PC-9 (cell line): ENCODE measurements at places on chromosomes 12 and 14.

DNA sequence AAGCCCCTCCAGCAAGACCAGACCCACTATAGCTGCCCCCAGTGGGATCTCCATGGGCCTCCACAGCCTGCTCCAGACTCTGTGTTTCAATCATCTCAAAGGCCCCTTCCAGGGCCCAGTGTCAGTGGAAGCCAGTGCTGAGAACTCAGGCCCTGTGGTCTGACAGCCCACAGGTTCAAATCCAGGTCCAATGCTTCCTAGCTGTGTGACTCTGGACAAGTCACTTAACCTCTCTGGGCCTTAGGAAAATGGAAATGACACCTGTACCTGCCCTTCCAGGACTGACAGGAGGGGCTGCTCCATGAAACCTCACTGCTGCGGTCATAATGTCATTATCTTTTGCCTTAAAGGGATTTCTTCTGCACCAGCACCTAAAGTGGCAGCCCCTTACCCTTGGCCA, 101.9 kb downstream of the NCOR2 start:
- H3K4me1 ChIP-seq: 0 out of 2 replicates have a peak, but pooled peaks cover 4% of the 10 kb centered on the region
- H3K36me3 ChIP-seq: peaks cover 16% of the 10 kb centered on the region; the same call in 1 of the 2 replicates
- DNase-seq: no peak

GRCh38 chr12:10739157-10740118, 16.3 kb upstream of the YBX3 start:
- no peaks in the 10 kb centered on the region for H3K27me3 ChIP-seq
- H3K4me3 ChIP-seq: no peak overlapping the region
- peak overlapping the region; percentile 74 for H3K27ac ChIP-seq
- peaks cover 25% of the 10 kb centered on the region for H3K4me1 ChIP-seq
- DNase-seq: no peak

DNA sequence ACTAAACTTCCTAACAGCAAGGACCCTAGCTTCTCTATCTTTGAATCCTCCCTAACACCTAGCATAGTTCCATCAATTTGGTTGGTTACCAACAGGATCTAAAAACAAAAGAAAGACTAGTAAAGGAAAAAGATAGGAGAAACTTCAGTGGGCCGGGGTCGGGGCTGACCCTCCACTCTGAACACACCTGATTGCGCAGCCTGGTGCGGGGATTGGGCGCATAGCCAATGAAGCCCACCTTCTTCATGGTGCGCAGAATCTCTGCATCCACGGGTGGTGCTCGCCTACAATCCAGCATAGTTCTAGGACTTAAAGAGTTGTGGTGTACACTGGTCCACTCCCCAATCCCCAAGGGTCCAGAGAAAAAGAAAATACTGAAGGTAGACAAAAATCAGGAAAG, 7.7 kb downstream of the PAN2 start:
- peaks cover 11% of the 10 kb centered on the region; the same call in 1 of the 2 replicates for H3K36me3 ChIP-seq
- DNase-seq: no peak
- no peak overlapping the region for H3K4me3 ChIP-seq
- H3K27ac ChIP-seq: no peak overlapping the region

- no peak overlapping the region for H3K4me3 ChIP-seq
- no peak overlapping the region for H3K27ac ChIP-seq
- H3K27me3 ChIP-seq: no peaks in the 10 kb centered on the region
- no peaks in the 10 kb centered on the region for H3K4me1 ChIP-seq
Measured at GRCh38 chr12:29957835-29958234, 174.1 kb upstream of the TMTC1 start.

DNA sequence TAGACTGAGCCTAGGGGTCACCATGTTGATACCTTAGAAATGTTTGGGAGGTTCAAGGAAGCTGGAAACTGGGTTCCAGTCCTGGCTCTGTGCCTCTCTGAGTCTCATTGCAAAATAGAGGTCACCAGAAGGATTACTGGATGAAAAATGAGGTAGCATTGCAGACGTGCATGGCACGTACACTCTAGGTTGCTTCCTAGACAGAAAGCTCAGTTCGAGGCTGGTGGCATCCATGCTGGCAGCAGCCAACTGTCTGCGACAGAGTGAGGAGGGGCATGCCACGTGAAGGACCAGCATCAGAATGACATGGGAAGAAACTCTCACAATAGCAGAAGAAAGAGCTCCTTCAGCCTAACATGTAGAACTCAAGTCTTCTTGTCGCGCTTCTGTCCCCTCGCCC, 4.6 kb upstream of the CYP46A1 start:
- H3K27ac ChIP-seq: no peak overlapping the region
- no peaks in the 10 kb centered on the region for H3K27me3 ChIP-seq
- no peaks in the 10 kb centered on the region for H3K36me3 ChIP-seq
- H3K4me1 ChIP-seq: no peaks in the 10 kb centered on the region

GRCh38 chr12:31407562-31407961, 81.6 kb upstream of the SINHCAF start:
- no peaks in the 10 kb centered on the region for H3K4me1 ChIP-seq
- DNase-seq: no peak
- H3K4me3 ChIP-seq: no peak overlapping the region
- H3K36me3 ChIP-seq: no peaks in the 10 kb centered on the region

DNA sequence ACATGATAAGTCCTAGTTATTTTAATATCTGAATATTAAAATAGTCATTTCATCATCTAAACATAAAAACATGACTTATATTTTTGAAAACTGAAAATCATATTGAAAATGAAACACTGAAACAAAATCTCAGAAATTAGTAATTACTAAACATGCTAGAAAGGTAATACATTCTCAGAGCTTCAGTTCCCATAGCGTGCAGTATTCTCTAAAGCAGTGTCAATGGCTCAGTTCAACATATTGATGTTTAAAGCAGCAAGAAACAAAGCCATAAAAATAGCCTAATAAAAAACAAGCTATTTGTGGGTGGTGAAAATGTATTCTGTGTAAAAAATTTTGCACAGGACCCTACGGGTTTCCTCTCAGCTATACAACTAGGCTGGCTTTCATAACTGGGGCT, 1337.4 kb downstream of the FSCB start:
- H3K36me3 ChIP-seq: no peaks in the 10 kb centered on the region
- H3K4me3 ChIP-seq: no peak overlapping the region
- no peaks in the 10 kb centered on the region for H3K4me1 ChIP-seq
- DNase-seq: no peak
- H3K27me3 ChIP-seq: no peaks in the 10 kb centered on the region

DNA sequence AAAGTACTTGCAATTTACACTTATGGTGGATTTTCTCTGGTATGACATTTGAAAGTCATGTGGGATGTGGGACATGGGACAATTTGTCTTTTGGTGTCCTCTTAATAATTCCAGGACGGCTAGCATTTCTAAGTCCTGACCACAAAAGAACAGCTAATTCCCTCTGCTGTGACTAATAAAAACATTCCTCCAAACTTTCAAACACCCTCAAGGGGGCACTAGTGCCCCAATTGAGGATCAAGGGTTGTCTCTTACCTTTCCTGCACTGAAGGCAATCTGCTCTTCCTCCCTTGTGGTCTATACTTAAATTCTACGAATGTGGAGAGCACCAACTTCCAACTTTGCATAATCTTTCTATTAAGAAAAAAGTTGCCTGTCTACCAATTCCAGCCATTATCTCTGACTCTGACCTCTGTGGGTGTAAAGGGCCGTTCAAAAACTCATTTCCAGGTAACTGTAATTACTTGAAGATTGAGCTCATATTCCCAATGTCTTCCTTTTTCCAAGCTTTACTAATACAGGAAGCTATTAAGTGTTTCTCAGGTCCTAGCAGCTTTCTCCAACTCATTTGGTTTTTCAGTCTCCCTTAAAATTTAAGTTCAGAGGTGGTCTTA, 210.2 kb downstream of the PTPRO start:
- no peak overlapping the region for H3K27ac ChIP-seq
- no peak overlapping the region for H3K4me3 ChIP-seq
- no peaks in the 10 kb centered on the region for H3K4me1 ChIP-seq
- H3K27me3 ChIP-seq: no peaks in the 10 kb centered on the region

DNA sequence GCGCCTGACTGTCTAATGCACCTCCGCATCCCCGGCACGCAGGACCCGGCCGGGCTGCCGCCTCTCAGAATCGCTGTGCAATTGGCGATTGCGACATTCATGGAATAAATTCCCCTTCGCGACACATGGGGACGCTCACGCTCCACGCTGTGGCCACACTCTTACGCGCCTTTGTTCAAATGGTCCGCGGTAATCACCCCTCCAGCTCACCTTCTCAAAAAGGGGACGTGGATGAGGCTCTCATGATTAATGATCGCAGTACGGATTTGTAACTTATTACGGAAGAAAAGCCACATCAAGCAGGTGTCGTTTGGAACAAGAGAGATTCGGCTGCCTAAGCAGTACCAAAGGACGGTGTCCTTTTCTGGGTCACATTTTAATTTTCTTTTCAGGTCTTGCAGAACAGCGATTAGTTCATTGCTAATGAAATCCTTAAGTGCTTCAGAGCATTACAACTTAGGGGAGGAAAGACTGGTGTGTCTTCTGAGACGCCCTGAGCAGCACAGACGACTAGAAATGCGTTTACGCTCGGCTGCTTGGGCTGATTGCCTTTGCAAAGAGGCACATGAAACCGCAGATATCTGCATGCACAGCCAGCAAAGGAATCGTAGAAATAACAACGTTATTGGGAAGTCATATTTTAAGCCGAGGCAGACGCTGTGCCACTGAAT, 37.3 kb upstream of the ADGRD1 start:
- no peak overlapping the region for H3K27ac ChIP-seq
- no peaks in the 10 kb centered on the region for H3K4me1 ChIP-seq
- no peaks in the 10 kb centered on the region for H3K36me3 ChIP-seq
- H3K27me3 ChIP-seq: peaks cover 73% of the 10 kb centered on the region
- DNase-seq: peak; percentile 11
- H3K4me3 ChIP-seq: no peak overlapping the region

GRCh38 chr14:51368721-51369163, 128.7 kb downstream of the TMX1 start:
- DNase-seq: no peak
- no peak overlapping the region for H3K4me3 ChIP-seq
- no peaks in the 10 kb centered on the region for H3K36me3 ChIP-seq
- no peaks in the 10 kb centered on the region for H3K4me1 ChIP-seq
- no peak overlapping the region for H3K27ac ChIP-seq

DNA sequence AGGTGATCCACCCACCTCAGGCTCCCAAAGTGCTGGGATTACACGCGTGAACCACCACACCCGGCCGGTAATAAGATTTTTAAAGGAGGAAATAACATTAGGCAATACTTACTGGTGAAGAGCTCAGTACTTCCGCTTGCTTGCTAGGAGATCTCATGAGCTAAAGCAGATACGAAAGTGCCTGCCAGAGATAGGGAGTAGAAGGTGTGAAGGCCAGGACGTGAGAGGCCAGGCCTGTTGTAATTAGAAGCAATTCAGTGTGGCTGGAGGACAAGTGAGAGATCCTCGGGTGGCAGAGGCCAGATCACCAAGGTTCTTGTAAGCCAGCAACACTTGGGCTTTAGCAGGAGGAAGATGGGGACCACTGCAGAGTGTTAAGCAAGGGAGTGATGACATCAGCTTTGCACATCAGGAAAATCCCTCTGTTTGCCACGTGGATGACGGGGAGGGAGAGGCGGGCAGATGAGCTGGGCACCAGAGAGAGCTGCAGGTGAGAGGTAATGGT, 7.6 kb downstream of the TECPR2 start:
- H3K4me3 ChIP-seq: no peak overlapping the region
- no peaks in the 10 kb centered on the region for H3K27me3 ChIP-seq
- H3K27ac ChIP-seq: no peak overlapping the region
- DNase-seq: peak; percentile 31

- H3K27ac ChIP-seq: no peak overlapping the region
- H3K36me3 ChIP-seq: no peaks in the 10 kb centered on the region
- no peaks in the 10 kb centered on the region for H3K4me1 ChIP-seq
- no peak overlapping the region for H3K4me3 ChIP-seq
- H3K27me3 ChIP-seq: no peaks in the 10 kb centered on the region
- no peak for DNase-seq
Measured at GRCh38 chr12:33876618-33877017, 145.7 kb upstream of the ALG10 start.

- no peaks in the 10 kb centered on the region for H3K4me1 ChIP-seq
- H3K27me3 ChIP-seq: no peaks in the 10 kb centered on the region
- no peaks in the 10 kb centered on the region for H3K36me3 ChIP-seq
- H3K27ac ChIP-seq: no peak overlapping the region
Measured at GRCh38 chr12:82458101-82458500, 99.8 kb downstream of the METTL25 start.

GRCh38 chr14:24231263-24232120, 675 bp downstream of the NEDD8 start:
- peak overlapping the region; percentile 59 for H3K27ac ChIP-seq
- H3K36me3 ChIP-seq: no peaks in the 10 kb centered on the region
- no peak for DNase-seq

- no peak overlapping the region for H3K27ac ChIP-seq
- no peak overlapping the region for H3K4me3 ChIP-seq
- H3K4me1 ChIP-seq: no peaks in the 10 kb centered on the region
- no peaks in the 10 kb centered on the region for H3K27me3 ChIP-seq
- no peaks in the 10 kb centered on the region for H3K36me3 ChIP-seq
Measured at GRCh38 chr12:105910030-105910429, 228.7 kb downstream of the NUAK1 start.

GRCh38 chr12:121792607-121793439, 665 bp downstream of the RHOF start:
- DNase-seq: no peak
- peaks cover 71% of the 10 kb centered on the region for H3K4me1 ChIP-seq
- H3K27ac ChIP-seq: peak overlapping the region; percentile 100
- H3K27me3 ChIP-seq: no peaks in the 10 kb centered on the region
- peak overlapping the region; percentile 79 for H3K4me3 ChIP-seq
- H3K36me3 ChIP-seq: no peaks in the 10 kb centered on the region

- no peak for DNase-seq
- H3K4me1 ChIP-seq: no peaks in the 10 kb centered on the region
- H3K4me3 ChIP-seq: no peak overlapping the region
- peaks cover 13% of the 10 kb centered on the region; the same call in 1 of the 2 replicates for H3K27me3 ChIP-seq
- H3K36me3 ChIP-seq: no peaks in the 10 kb centered on the region
- no peak overlapping the region for H3K27ac ChIP-seq
Measured at GRCh38 chr12:5335069-5335468, 96.8 kb upstream of the NTF3 start.

- H3K27ac ChIP-seq: peak overlapping the region; percentile 93
- no peaks in the 10 kb centered on the region for H3K27me3 ChIP-seq
- no peak for DNase-seq
- H3K4me1 ChIP-seq: peaks cover 45% of the 10 kb centered on the region
Measured at GRCh38 chr12:6961695-6962284, 8.7 kb downstream of the PHB2 start.

DNA sequence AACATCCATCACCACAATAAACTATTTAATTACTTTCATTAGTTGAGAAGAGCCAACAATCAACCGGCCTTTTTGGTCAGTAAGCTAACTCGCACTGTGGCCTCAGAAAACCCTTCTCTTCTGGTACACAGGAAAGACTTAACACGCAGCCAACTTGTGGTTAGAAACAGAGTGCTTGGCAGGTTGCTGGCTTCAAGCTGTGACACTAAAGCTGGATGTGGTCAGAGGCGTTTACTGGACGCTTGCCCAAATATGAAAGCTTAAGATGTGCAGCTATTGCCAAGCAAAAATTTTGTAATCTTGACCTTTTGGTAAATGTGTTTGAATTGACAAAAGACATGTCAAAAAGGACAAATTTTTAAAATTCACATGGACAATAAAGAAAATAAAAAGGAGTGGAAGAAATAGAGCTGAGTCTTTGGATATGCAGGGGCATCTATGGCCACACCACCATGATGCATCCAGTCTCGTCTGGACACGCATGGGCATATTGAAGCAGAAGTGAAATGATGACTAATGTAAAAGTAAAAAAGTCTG, 2.6 kb upstream of the KLRK1 start:
- DNase-seq: peak; percentile 79
- no peak overlapping the region for H3K4me3 ChIP-seq
- H3K27ac ChIP-seq: no peak overlapping the region

- no peaks in the 10 kb centered on the region for H3K36me3 ChIP-seq
- H3K27me3 ChIP-seq: no peaks in the 10 kb centered on the region
- H3K27ac ChIP-seq: no peak overlapping the region
- no peaks in the 10 kb centered on the region for H3K4me1 ChIP-seq
- no peak overlapping the region for H3K4me3 ChIP-seq
- no peak for DNase-seq
Measured at GRCh38 chr14:90344331-90345238, 12.8 kb upstream of the NRDE2 start.
